ENCODE measurements at places on chromosomes 4 and X.

DNA sequence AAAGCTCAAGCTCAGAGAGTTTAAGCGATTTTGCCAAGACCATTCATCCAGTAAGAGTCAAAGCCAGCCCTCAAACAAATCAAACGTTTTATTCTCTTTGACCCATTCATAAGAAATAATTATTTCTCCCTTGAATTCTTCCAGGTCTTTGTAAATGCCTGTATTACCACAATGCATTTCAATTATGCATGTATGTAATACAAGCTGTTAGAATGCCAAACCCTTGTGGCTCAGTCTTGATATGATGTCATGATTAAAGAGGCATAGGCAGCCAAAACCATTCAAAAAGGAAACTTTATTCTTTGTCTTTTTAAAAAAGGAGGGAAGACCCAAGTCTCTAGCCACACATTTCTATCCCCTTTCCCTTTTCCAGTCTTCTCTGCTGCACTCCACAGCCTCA, 56.5 kb upstream of the PGM2 start:
- no peaks in the 10 kb centered on the region for H3K27me3 ChIP-seq
- no peak for DNase-seq
- peaks cover 6% of the 10 kb centered on the region for H3K4me1 ChIP-seq
- H3K27ac ChIP-seq: no peak overlapping the region
- H3K4me3 ChIP-seq: no peak overlapping the region
- no peaks in the 10 kb centered on the region for H3K36me3 ChIP-seq

DNA sequence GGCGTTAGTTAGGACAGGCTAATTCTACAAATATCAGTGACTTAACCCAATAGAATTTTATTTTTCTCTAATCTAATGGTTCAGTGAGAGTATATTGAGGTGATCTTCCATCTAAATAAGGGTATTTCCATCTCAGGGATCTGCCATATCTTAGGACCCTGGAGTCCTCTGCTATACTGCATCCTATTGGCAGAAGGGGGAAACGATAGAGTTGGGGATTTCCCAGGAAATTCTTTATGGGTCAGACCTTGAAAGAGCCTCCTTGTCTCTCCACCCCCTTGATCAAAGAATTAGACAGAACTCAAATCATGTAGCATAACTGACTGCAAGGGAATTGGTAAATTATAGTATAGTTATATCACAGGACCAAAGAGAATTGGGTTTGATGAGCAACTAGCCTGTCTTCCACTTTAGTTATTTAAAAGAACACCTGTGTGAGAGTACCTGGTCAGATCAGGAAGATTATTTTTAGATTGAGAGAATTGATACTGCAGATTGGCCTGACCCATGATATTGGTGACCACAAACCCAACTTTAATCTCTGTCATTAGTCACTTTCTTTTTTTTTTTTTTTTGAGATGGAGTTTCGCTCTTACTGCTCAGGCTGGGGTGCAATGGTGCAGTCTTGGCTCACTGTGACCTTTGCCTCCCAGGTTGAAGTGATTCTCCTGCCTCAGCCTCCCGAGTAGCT, 25.6 kb downstream of the SMARCA5 start:
- peaks cover 14% of the 10 kb centered on the region for H3K36me3 ChIP-seq
- no peak for DNase-seq
- no peak overlapping the region for H3K4me3 ChIP-seq
- no peak overlapping the region for H3K27ac ChIP-seq

- no peak overlapping the region for H3K27ac ChIP-seq
- H3K4me3 ChIP-seq: no peak overlapping the region
- no peaks in the 10 kb centered on the region for H3K36me3 ChIP-seq
Observed at GRCh38 chr4:174859904-174860303, 30.9 kb upstream of the GLRA3 start.

- DNase-seq: no peak
- no peaks in the 10 kb centered on the region for H3K27me3 ChIP-seq
- H3K27ac ChIP-seq: no peak overlapping the region
- H3K4me1 ChIP-seq: no peaks in the 10 kb centered on the region
Observed at GRCh38 chr4:86522349-86522748, 71.8 kb upstream of the PTPN13 start.

- no peaks in the 10 kb centered on the region for H3K4me1 ChIP-seq
- DNase-seq: no peak
- H3K27me3 ChIP-seq: no peaks in the 10 kb centered on the region
- no peak overlapping the region for H3K4me3 ChIP-seq
Observed at GRCh38 chr4:27223326-27223725, 362.7 kb downstream of the STIM2 start.

DNA sequence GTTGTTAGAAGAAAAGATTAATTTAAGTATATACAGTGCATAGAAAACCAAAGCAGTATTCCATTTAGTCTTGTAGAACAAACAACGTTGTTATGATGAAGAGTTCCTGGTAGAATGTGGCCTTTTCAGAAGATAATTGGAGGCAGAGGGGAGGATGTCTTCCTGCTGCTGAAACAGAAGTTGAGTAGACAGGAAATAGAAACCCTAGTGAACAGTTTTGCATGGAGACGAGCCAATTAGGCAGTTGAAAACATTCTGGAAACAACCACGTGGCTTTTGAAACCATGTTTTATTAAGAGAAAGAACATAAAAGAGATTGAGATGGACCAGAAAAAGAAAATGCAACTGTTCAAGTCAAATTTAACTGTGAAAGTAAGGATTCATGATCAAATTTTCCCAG, 325.2 kb downstream of the CAMK2D start:
- no peak overlapping the region for H3K27ac ChIP-seq
- no peak for DNase-seq
- H3K36me3 ChIP-seq: no peaks in the 10 kb centered on the region
- H3K4me3 ChIP-seq: no peak overlapping the region
- no peaks in the 10 kb centered on the region for H3K4me1 ChIP-seq
